ENCODE measurements at places on chromosomes 5 and 9.

DNA sequence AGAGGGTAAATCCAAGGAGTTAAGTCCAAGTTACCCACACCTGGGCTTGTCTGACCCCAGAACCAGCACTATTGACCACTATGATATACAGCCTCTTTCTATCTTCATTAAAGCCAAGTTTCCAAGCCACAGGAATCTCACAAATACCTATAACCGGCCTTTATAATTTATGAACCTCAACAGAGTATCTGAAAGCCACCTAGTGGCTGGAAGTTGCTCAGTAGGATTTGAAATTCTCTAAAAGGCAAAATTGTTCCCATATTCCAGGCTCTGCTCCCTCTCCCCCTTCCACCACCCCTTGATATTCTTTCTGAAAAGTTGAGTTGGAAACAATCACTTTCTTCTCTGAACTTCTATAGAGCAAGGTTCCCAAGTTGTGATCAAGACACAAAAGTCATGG lies 106.4 kb upstream of the GPR151 start:
- no peak for DNase-seq

GRCh38 chr5:84354101-84354500 lies 30.6 kb downstream of the EDIL3 start:
- DNase-seq, result no peak

DNA sequence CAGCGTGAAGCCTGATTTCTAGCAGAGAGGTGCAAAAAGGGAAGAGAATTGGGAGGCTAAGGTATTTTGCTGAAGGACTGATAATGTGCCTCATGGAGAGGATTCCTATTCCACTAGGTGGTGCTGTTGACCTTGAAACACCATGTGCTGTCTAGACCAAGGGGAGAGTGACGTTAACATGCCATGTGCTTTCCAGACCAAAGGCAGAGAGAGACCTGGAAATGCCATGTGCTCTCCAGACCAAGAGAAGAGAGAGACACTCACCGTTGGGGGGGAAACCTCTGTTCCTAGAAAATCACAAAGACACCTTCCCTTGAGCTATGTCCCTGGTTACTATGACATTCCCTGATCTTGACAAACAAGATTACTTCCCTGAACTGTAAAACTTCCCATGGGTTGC lies 286.0 kb upstream of the TUSC1 start:
- DNase-seq, result no peak

DNA sequence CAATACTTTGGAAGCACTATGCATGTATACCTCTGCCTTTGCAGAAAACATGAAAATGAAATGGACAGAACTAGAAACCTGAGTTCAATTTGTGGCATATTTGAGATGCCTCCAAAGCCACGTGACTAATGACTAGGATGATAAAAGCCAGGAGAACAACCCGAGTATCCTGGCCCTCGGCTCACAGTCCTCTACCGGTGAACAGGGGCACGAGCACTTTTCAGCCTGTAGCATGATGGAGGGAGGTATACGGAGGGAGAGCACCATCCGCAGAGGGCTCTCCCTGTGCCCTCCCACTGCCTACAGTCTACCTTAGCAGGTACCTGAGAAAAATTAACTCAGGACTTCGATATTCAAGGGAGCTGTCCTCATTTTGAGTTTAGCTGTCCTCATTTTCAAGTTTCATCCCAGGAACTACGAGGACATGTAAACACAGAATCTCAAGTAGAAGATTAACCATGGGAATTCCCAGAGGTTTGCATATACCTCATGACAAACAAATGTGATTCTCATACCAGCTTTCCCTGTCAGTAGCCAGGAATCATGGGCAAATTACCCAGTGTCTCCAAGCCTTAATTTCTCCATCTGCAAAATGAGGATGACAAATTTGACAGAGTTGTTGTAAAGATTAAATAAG lies 249.3 kb downstream of the DNAH5 start:
- no peak for DNase-seq
